ENCODE measurements at places on chromosomes 5 and 9.
A peak's percentile ranks its signal among the peaks of the same experiment; 100 is the strongest.

DNA sequence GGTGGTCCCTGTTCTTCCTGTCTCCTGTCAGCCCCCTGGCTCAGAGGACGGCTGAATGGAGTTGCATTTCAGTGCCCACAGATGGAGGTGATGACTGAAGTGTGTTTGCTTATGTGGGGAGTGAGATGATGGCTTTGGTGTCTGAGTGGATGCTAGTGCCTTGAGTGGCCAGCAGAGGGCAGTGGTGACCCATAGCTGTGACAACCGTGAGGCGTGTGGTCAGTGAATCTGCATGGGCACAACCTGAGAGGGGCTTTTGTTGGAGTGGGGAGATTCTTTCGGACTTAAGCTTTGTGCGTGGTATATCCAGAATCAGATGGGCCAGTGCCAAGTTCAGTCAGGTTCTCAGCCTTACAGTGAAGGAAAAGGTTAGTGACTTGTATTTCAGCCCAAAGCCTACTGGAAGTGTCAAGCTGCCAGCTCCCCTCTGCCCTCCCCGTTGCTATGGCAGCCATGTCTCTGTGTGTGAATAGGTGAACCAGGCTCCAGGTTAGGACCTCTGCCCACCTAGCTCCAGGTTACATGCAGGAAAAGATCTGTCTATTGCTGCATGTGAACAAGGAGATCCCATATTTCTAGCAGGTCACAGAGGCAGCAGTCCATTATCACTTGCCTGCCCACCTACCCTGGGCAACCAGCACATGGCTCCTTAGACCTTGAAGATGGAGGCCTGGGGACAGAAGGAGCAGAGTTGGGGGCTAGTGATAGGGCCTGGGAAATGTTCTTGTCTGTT is 14.7 kb upstream of the CXXC5 start:
- DNase-seq, result peak; percentile 79

DNA sequence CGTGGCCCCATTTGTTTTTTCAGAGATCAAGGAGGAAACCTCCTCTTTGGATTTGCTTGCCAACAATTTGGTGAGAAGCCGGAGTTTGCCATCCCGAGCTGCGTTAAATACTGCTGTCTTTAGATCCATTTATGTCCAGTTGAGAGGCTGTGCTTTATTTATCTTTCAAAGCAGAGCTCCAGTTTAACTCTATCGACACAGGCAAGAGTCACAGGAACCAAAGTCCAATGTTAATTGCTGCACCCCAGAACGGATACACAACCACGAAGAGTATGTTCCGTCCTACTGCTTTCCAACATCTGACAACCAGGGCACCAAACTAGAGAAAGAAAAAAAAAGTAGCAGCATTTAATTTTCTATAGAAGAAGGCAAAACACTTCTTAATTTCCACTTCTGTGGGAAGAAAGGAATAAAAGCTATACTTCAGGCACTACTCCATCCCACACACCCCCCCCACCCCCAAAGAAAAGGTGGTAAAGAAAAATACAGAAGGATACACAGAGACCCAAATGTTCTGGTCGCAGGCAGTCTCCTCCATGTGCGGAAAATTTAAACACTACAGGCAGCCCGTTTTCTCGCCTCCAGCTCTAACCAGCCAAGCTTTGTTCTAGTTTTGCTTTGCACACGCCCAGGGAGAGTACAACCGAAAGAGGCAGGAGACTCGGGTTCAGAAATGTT is 1.1 kb downstream of the FEM1C start:
- peak; percentile 71 for DNase-seq

- DNase-seq, result no peak
Observed at GRCh38 chr5:155342956-155343355, 329.4 kb downstream of the KIF4B start.

- peak; percentile 4 for DNase-seq
Observed at GRCh38 chr5:180523629-180524466, 29.7 kb downstream of the CNOT6 start.

DNA sequence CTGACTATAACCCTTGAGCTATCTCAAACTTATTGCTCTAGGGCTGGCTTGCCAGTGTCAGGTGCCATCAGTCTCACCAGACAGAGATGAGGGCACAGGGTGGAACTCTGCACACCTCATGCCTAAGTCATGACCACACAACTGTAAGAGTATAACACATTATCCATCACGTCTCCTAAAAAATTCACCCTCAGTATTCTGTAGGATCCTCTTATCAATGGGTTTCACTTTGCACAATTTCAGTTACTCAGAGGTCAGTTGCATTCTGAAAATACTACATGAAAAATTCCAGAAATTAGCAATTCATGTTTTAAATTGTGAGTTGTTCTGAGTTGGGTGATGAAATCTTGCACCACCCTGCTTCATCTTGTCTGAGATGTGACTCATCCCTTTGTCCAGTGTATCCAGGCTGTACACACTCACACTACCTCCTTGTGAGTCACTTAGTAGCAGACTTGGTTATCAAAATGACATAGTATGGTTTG is 690.9 kb upstream of the CDH18 start:
- no peak for DNase-seq

DNA sequence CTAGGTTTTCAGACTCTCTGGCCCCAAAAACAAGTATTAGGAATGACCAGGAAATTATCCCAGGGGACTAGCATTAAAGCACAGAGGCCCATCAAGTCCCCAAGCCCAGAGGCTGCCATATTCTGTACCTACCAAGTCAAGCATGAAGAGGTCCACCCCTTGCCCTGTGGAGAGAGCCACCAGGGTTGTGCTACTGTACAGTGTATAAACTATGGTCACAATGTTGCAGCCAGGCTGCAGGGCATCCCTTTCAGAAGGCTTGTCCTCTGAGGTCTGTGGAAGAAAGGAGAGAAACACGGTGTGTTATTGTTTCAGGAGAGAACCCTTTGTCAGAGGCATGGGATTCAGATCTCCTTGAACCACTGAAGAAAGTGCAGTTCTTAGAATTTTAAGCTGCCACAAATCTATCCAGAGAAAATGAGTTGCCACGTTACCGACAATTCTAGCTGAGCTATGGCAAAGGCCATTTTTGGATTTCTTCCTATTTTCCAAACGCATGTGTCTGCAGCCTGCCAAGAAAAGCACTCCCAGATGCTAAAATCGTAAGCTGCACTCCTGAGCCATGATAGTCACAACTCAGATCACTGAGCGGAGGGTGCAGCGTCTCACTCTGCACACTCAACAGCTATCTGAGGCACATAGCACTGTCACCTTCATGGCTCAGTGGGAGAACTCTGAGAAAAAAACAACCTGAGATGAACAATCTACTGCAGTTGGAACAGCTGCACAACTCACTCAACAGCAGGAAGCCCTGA is 45.5 kb upstream of the SPATA31E1 start:
- DNase-seq, result peak; percentile 53

DNA sequence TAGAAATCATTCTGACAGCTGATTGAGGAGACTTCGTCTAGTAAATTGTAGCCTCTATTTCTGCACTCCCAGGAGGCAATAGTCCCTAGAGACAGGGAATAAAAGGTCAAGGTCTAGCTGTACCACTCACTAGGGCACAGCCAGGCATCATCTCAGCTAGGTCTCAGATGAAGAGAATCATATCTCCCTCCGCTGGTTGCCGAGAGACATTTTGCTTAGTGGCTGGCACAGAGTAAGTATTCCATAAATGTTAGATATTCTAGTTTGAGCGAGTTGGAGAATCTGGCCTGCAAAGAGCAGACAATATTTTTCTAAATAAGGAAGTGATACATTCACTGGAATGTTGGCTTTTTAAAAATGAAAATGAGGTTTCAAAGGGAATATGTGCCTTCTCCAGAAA is 180.4 kb upstream of the ACTBL2 start:
- DNase-seq, result no peak

- no peak for DNase-seq
Observed at GRCh38 chr9:123679330-123679987, 250.5 kb downstream of the DENND1A start.

DNA sequence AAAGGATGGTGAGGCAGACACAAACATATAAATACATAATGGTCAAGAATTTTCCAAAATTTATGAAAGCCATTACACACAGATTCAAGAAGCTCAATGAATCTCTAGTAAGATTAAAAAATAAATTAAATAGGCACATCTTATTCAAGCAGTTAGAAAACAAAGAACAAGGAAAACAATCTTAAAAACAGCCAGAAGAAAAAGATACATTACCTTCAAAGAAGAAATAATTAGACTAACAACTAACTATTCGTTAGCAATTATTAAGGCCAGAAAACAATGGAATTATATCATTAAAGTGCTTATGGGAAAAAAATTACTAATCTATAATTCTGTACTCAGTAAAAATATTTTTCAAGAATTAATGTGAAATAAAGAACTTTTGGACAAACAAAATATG is 593.1 kb downstream of the EBF1 start:
- no peak for DNase-seq

DNA sequence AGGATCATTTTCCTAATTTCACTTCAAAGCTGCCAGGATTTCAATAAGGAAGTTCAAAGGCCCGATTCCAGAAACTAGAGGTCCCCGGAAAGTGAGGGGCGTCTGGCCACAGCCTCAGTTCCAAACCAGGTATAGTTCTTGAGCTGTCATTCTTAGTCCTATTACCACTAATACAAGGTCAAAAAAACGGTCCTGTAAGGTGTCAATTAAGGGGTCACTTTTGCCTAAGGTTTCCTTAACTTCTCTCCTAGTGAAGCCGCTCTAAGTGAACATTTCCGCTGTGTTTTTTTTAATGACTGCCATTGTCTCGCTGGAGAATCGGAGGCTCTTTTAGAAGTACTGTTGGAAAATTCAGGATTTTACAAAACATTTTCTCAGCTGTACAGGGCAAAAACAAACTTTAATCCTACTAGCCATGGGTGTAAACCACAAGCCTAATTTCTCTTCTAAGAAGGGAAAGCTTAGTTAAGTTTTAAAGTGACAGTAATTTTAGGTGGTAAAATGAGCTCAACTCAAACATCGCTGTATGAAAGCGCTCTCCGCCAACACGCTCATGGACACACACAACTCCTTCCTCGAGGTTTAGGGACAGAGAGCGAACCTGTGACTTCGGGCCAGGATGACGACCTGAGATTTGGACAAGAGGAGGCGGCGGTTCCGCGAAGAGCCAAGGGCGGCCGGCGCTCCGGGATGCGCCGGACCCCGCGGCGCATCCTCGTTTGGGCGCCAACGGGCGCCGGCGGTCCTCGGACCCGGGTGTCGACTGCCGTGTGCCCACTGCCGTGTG is 76.7 kb upstream of the IFNE start:
- peak; percentile 33 for DNase-seq

DNA sequence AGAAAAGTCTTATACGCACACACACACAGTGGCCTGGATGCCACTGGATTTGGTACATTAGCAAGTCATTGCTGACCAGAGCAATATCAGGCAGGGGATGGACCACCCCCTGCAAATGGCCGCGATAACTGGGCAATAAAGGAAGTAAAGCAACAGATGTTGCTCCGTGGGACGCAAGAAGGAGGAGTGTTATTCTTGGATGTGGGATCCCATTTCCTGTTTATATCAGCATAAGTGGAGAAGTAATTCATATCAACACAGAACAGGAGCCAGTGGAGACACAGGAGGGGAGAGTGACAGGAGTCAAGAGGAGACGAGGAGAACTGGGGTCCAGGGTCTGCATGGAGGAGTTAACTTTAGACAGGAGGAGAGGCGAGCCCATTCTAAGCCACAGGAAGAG is 18.4 kb downstream of the RUFY1 start:
- no peak for DNase-seq

DNA sequence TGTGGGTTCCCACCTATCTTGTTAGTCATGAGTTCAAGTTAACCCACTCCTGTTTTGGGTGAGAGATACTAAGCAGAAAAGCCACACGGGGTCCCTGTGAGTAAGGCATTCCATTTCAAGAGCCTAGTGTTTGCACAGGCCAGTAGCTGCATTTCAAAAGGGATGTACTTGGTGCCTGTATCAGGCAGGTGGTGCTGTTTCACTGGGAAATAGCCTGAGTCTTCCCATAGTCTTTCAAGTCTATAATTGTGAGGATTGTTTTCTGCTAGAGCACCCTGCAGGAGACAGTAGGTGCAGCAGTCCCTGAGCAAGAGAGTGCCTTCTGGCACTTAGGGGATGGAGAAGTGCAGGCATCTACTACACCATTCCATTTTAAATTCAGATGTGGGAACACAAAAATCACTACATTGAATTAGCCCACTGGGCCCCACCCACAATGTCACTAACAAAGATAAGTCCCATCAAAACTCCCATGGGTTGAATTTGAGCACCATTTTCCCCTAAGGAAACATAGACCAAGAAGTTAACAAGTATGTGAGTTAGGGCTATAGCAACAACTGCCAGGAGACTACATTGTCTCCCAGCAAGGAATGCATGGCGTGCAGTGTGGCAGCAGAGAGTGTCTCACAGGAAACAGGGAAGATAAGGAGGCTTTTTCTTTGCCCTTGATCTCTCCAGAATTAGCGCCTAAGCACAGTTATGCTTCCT is 263.2 kb downstream of the COX7C start:
- peak; percentile 61 for DNase-seq
